ENCODE measurements at places on chromosomes 2 and 18. TPM values are rescaled to one million over a fixed set of nuclear protein-coding genes. Genes with fewer than 3 reads are reported as not detected.

- ATAC-seq, result no peak
Measured at GRCh38 chr2:96684883-96685576, 42.5 kb downstream of the FER1L5 start.

DNA sequence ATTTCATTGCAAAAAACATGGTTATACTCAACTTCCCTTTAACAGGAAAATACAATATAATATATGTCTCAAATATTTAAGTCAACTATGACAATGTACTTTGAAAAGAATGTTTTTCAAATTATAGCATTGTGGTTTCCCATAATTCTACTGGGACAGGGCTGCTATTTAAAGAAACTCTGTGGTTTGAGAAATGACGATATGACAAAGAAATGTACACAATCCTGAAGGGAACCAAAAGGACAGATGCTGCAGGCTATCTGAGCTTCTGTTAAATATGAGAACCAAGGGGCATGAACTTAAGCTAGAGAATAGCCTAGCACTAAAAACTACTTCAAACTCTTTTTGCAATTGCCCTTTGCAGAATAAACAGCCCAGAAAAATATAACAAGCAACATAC is 415.9 kb downstream of the GRB14 start:
- ATAC-seq, result no peak

DNA sequence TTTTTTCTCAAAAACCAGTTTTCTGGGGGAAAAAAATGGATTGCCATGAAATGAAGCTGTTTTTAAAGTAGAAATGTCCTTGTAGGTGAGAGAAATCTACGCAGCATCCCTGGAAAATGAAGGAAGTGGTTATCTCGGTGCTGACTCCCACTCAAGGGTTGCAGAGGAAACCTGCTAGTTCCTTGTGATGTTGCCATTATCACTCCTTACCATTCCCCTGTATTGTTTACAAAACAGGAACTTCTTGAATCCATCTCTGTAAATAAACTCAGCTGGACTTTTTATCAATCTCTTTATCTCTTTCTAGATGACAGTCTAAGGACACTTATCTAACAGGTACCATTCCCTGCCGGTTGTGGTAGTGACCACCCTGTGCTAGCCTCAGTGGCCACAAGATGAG is 61.2 kb downstream of the FEZ2 start:
- no peak for ATAC-seq

DNA sequence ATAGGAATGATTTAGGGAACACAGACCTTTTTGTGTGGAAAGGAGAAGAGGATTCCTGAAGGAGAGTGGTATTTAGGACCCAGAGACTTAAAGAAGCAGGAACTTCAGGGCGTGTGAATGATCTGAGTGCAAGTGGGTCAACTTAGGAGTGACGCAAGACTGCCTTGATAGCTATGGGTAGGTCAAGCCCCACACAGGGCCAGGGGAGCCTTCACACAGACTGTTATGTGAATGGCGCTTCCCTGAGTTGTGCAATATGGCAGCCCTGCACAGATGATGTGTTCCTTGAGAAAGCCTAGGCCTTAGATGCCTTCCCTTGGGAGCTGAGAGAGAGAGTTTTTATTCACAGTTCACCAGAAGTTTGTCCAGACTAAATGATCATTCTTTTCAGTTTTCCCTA is 47.1 kb upstream of the IGFBP5 start:
- no peak for ATAC-seq

GRCh38 chr2:11750422-11750821 is 4.0 kb downstream of the LPIN1 start:
- ATAC-seq, result no peak

DNA sequence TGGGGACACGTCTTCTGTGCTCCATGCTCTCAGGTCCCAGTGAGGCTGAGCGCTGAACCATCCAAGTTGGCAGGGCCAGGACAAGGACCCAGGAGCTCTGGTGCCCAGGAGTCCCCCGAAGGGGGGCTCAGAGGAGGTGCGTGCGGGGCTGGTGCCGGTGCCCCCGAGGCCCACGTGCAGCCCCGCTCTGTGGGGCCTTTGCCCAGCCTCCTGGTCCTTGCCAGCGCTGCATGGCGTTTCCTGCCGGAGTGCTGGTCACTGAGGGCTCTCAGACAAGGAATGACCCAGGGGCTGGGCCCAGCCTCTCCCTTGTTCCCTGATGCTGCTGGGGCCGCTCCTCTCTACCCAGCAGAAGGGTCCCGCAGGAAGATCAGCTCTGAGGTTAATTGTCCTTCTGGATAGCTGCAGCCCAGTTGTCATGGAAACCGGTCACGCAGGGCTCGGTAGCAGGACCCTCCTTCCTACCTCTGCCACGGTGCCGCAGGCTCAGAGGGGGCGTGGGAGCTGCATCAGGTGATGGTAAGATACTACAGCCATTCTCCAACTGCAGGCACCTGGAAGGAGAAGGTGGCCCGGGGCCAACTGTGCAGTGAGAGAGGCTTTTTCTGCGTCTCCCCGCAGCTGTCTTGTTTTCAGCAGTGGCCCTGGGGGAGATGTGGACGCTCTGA is 64.5 kb downstream of the RRM2 start:
- ATAC-seq, result no peak

GRCh38 chr2:24269265-24269664 is 91.1 kb downstream of the ITSN2 start:
- ATAC-seq, result peak; percentile 58

- no peak for ATAC-seq
Measured at GRCh38 chr2:190235101-190235500, 84.5 kb downstream of the HIBCH start.

- no peak for ATAC-seq
Measured at GRCh38 chr2:173970516-173970924, 5.3 kb upstream of the SP3 start.

GRCh38 chr18:13291299-13291698 is 72.7 kb downstream of the LDLRAD4 start:
- ATAC-seq, result no peak

GRCh38 chr2:96506016-96506906 is 1.1 kb upstream of the NEURL3 start:
- ATAC-seq, result no peak

- ATAC-seq, result no peak
Measured at GRCh38 chr2:161556440-161556839, 67.8 kb upstream of the SLC4A10 start.

GRCh38 chr18:78678318-78678695 is 301.3 kb upstream of the SALL3 start:
- no peak for ATAC-seq

- ATAC-seq, result no peak
Measured at GRCh38 chr2:115763601-115764000, 1321.2 kb downstream of the DPP10 start.

SERPINB10 gene
- 0.36 TPM for total RNA-seq

GYPC gene
- total RNA-seq, result 4.9 TPM

DYNAP gene
- 26.2 TPM for total RNA-seq

CIB4 gene
- not detected for total RNA-seq

CCDC85A gene
- 0.24 TPM for total RNA-seq
